ENCODE measurements at places on chromosomes 2 and 18.

GRCh38 chr18:56358608-56359280 is 279.6 kb downstream of the TXNL1 start:
- peak; percentile 48 for DNase-seq

DNA sequence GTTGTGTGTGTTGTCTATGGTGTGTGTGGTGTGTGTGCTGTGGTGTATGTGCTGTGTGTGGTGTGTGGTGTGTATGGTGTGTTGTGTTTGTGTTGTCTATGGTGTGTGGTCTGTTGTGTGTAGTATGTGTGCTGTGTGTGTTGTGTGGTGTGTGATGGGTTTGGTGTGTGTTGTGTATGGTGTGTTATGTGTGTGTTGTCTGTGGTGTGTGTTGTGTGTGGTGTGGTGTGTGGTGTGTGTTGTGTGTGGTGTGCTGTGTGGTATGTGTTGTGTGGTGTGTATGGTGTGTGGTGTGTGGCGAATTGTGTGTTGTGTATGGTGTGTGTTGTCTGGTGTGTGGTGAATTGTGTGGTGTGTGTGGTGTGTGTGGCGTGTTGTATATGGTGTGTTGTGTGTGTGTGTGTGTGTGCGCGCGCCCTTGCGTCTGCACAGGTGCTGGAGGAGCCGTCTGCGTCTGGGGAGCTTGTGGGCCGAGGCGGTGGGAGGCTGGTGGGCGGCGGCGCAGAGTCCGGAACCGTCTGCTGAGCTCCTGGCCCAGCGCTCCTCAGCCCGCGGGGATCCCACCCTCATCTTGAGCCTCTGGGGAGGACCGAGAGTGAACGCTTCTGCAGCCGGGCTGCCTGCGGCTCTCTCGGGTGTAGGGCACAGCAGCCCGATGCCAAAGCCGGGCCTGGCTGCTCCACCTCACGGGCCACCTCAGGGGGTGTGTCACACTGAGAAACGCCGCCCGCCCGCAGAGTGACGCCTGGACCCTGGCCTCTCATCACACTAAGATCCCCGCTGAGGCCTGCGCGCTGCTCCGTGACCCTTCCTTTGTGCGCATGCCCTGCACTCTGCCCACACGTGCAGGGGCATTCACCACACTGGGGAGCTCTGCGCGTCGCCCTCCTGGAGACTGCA is 8.8 kb upstream of the ADI1 start:
- no peak for DNase-seq

DNA sequence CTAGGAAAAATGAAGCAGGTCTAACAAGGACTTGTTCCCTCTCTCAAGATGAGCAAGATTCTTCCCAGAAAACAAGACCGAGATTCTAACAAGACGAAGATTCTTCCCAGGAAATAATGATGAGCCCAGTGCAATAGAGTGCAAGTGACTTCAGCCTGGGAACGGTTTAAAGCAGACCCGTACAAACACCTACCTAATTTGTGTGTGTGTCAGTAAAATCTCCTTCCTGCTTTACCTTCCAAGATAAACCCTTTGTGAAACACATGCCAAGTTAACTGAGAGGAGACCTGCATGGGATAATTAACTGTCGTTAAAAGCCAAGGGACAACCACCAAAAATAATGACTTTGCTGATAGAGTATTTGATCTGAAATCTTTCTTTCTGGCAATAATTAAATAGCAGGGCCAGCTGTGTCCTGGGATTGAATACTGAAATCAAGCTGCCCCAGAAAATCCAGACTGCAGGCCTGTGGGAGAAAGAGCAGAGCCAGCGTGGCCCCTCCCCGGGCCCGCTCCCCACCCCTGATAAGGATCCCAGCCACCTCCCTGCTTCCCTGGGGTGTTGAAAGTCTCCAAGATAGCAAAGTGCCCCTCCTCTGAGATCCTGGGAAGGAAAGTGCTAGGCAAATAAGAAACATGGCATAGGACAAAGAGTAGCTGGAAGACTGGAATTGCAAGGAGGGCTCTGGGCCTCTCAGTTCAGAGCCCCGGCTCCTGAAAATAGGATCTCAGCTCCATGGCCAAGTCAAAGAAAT is 145.5 kb downstream of the CYP26B1 start:
- no peak for DNase-seq

- no peak for DNase-seq
Measured at GRCh38 chr2:107989445-107989844, 3.1 kb downstream of the SLC5A7 start.

GRCh38 chr18:10877987-10878386 is 271.4 kb downstream of the PIEZO2 start:
- no peak for DNase-seq

- DNase-seq = peak; percentile 43
Measured at GRCh38 chr2:84022810-84023431, 436.2 kb downstream of the SUCLG1 start.

GRCh38 chr2:19140463-19141208 is 217.8 kb downstream of the OSR1 start:
- no peak for DNase-seq

- DNase-seq = no peak
Measured at GRCh38 chr2:236633775-236634560, 64.3 kb downstream of the ACKR3 start.

DNA sequence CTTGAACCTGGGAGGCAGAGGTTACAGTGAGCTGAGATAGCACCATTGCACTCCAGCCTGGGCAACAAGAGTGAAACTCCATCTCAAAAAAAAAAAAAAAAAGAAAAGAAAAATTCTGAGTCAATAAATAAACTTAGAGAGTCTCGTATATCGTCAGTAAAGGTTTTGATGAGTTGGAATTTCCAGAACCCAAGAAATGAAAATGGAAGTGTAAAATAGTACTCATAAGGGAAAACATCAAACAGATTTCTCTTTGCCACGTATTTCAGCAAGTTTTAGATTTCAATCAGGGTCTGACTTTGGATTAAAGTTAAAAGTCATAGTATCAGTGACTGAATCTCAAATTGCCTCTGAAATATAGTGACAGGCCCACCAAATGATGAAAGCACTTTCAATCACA is 71.4 kb upstream of the SPOPL start:
- DNase-seq = no peak

- no peak for DNase-seq
Measured at GRCh38 chr2:34601561-34601960, 1002.5 kb upstream of the FAM98A start.
